ENCODE measurements at places on chromosomes 11 and 22.

DNA sequence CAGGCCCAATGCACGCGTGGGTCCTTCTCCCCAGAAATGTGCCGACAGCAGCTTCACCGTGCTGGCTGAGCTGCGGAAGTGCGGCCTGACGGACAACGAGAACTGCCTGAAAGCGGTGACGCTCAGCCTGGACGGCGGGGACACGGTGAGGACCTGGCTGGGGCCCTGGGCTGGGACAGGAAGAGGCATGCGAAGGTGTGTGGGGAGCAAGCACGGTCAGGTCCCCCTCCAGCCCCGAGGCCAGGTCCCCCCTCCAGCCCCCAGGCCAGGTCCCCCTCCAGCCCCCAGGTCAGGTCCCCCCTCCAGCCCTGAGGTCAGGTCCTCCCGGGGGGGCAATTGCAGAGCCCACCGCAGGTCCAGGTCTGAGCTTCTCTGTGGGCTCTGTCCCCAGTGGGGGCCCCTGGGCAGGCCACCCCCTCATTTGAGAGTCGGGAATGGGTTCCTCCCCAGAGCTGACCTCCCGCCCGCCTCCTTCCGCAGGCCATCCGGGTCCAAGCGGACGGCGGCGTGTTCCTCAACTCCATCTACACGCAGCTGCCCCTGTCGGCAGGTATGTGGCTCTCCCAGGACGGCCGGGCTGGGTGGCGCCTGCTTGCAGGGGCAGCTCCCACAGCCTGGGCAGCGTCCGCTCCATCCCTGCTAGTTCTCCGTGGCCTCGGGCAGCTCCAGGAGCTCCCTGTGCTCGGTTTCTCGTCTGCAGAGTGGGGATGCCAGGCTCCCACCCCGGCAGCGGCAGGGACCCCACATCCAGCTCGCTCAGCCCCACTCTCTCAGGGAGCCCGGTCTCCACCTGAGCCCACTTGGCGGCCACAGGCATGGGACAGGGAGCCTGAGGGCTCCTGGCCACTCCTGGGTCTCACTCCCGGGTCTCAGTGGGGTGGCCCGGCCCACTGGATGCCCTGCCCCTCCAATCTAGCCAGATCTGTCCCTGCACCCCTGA is 7.9 kb downstream of the MUC5B start:
- DNase-seq = no peak

DNA sequence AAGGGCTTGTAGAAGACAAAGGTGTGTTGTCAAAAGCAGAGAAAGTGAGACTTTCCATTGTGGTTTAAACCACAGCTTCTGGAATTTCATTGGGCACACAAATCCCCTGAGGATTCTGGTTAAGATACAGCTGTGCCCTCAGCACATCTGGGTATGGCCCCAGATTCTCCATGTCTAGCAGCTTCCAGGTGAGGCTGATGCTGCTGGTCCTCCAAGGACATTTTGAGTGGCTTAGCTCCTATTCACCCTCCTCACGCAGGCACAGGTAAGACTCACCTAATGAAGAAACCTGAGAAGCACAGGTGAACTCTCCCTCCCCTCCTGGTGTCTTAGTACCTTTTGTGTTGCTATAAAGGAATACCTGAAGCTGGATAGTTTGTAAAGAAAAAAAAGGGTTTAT is 88.9 kb upstream of the IGLL5 start:
- DNase-seq = no peak

DNA sequence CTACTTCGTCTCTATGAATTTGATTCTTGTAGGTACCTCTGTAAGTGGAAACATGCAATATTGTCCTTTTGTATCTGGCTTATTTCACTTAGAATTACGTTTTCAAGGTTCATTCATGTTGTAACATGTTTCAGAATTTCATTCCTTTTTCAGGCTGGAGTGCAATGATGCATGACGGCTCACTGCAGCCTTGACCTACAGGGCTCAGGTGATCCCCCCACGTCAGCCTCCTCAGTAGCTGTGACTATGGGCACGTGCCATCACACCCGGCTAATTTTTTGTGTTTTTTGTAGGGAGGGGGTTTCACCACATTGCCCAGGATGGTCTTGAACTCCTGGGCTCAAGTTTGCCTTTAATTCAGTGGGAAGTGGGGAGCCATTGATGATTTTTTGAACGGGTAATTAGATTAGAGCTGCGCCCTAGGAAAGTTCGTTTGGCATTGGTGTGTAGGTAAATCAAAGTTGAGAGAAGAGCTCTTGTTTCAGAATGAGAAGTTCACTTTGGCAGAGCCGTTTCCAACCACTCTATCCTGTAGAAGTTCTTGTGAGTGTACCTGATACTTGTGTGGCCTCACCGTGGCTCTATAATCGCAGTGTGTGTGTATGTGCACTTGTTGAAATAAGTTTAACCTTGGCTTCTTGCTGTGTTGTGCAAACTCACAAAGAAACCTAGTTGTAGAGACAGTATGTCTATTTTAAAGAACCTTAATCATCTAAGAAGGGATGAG is 115.9 kb downstream of the NAV2 start:
- no peak for DNase-seq

DNA sequence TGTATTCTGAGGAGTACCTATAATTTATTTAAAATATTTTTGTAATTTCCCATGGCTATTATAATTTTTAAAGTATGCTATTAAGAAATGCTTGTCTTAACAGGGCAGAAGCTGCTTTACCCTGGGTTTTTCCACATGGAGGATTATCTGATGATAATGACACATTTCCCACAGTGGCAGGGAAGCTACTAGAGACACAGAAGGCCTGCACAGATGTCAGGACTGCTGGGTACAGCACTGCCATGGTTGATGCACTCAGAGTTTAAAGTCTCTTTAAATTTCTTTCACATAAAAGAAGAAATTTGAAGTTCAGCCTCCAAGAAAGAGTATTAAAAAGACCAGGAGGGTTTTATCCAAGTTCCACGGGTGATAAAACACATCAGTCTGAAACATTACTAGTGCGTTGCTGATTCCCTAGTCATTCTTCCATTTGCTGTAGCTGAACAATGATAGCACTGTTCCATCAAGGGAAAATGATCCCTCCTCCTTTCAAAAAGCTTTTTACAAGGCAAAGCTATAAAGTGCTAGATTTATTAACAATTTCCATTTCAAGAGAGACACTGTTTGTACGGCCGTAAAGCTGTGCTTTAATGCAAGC is 363.0 kb downstream of the CNTN5 start:
- no peak for DNase-seq
